ENCODE measurements at places on chromosomes 4 and X.

GRCh38 chr4:156971165-156971675 lies 379 bp downstream of the PDGFC start:
- DNase-seq: no peak

- DNase-seq: no peak
Observed at GRCh38 chr4:26522478-26522877, 32.2 kb upstream of the CCKAR start.

- DNase-seq: no peak
Observed at GRCh38 chr4:1408418-1408817, 2.2 kb upstream of the NKX1-1 start.

GRCh38 chr4:58808817-58809216 lies 1698.6 kb upstream of the IGFBP7 start:
- DNase-seq: no peak

DNA sequence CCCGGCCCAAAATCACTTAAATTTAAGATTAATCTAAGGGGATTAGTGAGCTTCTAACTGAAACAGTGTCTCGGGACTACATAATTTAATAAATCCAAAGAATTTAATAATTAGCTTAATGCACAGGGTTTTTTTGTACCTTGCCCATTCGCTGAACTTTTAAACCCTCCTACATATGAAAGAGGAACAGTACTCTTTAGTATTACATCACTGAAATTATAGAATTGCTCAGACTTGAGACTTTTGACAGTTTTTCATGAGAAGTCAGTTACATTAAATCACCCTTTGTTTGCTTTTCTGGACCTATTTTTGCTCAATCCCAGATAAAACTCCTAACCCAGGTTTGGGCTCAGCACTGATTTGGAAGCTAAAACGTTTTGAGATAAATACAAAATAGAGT lies 2.4 kb upstream of the TADA2B start:
- no peak for DNase-seq

DNA sequence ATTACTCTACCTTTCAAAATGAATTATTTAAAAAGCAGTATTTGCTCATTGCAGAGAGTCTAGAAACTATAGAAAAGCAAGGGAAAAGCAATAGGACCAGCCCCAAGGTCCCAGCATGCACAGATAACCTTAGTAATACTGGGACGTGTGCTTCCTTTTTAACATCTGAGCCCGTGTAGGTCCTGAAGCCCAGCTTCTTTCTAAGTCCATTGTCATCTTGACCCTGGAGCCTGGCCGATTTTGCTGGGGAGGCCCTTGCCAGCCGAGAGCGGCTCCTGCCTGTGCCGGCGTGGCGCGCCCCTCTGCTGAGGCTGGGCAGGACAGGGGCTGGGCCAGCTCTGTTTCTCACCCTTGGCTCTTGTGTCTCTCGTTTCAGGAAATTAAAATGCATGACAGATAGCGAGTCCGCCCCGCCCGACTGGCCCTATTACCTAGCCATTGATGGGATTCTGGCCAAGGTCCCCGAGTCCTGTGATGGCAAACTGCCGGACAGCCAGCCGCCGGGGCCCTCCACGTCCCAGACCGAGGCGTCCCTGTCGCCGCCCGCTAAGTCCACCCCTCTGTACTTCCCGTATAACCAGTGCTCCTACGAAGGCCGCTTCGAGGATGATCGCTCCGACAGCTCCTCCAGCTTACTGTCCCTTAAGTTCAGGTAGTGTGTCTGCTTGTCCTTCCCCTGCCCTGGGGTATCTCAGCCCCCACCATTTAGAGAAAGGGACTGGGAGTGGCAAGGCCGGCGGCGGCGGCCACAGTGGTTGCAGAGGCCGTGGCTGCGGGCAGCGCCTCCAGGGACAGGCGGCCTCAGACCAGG lies 4.1 kb downstream of the MSANTD1 start:
- DNase-seq: no peak

GRCh38 chr4:80307183-80307735 lies 28.3 kb upstream of the CFAP299 start:
- no peak for DNase-seq

- DNase-seq: no peak
Observed at GRCh38 chrX:37349221-37350033, at the start of gene PRRG1. TSS of gene PRRG1 (plus strand) at chrX:37349364. CDS start at chrX:37406250, 56,886 bp downstream.

GRCh38 chrX:27242581-27242980 lies 220.6 kb downstream of the PPP4R3C start:
- DNase-seq: no peak

DNA sequence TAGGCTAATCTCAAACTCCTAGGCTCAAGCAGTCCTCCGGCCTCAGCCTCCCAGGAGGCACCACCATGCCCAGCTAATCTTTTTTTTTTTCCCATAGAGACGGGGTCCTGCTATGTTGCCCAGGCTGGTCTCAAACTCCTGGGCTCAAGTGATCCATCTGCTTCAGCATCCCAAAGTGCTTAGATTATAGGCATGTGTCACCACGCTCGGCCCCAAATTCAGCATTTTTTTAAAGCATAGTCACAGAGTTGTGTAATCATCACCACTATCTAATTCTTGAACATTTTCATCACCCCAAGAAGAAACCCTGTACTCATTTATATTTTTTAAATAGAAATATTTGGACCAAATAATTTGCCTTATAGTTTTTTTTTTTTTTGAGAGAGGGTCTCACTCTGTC lies 10.3 kb downstream of the CENPI start:
- no peak for DNase-seq

DNA sequence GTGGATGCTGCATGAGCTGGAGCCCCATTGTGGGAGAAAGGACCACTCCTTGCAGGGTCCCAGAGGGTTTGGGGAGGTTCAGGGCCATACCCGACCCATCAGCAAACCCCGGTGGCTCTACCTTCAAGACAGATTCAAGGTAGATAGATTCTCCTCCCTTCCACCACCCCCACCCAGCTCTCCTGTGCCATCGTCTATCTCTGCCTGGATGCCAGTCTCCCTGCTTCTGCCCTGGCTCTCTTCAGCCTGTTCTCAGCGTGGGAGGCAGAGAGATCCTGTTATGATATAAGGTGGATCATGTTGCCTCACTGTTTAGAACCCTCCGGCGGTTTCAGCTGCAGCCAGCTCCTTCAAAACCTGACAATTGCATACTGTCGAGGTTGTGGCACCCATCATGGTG lies 5.4 kb downstream of the LAGE3 start:
- DNase-seq: no peak

GRCh38 chrX:140163371-140164159 lies 198.2 kb upstream of the CXorf66 start:
- no peak for DNase-seq

DNA sequence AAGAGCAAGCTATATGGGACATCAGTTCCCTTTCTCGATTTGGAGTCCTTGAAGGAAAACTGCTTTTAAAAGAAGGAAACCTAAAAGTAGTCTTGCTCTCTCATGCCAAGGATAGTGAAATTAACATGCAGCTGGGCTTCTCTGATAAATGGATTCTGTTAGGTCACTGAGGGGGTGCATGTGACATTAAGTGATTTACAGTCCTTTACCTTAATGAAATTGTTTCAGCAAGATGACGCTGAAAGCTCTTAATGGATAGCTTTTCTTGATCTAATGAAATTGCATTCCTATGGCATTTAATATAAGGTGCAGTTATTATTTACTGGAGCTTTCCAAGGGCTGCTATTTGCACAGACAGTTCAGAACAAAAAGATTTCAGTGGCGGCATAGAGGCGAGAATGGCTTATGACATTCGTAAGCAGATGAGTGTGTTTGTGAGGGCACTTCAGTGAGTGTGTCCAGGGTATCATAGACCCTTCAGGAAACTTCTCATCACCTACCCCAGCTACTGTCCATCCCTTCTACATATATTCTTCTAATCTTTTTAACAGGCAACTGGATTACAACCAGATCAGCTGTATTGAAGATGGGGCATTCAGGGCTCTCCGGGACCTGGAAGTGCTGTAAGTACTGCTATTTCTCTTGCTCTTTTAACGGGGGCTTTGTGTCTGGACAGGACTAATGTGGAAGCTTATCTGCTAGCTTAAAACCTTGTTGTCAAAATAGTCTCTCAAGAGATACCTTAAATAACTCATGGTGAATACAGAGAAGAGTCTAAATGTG lies 219.9 kb upstream of the PACRGL start:
- no peak for DNase-seq

DNA sequence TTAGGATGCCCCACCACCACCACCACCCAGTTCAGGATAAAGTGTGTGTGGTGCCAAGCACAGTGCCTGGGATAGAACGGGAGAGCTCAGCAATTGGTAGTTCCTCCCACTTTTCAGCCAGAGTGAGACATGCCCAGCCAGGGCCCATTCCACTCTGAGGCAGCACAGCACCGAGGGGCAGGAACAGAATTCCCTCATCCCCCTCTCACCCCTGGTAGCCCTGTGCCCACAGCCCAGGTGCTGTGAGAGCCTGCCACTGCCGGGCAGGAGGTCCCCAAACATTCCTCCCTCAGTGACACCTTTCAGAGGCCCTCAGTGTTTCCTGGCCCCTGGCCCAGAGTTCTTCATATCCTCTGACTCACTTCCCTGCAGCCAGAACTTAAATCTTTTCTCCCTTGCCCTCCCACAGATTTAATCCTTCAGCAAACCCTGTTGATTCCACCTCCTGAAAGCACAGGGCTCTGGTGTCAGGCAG lies 8.1 kb downstream of the RIPPLY1 start:
- no peak for DNase-seq

GRCh38 chr4:76251441-76252270 lies at the start of gene FAM47E:
TSS of gene FAM47E (plus strand) at chr4:76251721. CDS start at chr4:76251747, 26 bp downstream.
- DNase-seq: peak; percentile 30
